ENCODE measurements at places on chromosomes 12 and 14.

GRCh38 chr14:48849741-48850322, 736.3 kb downstream of the RPS29 start:
- no peak for DNase-seq

DNA sequence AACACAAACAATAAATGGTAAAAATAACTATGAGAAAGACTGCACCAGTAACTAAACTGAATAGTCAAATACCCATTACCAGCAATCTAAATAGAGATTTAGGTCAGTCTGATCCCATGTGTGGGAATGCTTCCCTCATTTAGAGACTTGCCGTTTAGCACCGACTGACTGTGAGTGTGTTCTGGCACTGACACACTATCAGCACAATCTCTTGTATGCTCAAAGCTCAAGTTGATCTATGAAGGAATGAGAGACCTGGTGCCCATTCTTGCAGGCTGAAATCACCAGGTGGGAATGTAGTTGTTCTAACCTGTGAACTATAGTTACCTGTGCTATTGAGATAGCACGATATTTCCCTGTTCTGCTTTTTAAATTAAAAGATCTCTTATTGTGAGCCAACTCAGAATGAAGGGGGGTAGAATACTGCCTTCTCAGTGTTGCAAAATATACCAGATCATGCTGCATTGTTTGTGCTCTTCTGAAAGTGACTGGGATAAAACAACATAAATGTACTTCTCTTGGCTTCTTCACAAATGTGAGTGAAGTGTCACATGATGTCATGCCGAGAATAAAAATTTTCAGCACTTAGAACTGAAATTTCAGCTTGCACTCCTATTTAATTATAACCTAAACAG, 99.6 kb downstream of the LIN7A start:
- DNase-seq, result no peak

DNA sequence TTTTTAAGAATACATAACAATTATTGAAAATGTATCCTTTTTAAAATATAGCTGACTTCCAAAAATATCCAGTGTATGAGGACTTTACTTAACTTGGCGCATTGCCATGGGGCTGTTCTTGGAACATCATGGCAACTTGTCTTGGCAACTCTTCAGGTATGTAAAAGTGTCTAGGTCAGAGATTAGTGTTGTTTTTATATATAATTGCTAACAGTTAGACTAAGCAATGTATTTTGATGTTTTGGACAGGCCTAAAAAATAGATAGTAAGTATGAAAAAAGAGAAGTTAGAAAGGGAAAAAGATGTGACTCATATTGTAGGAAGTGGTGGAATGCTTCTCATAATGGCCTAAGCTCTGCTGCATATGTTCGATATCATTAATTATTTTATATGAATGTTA, 70.9 kb downstream of the MON2 start:
- DNase-seq, result no peak

DNA sequence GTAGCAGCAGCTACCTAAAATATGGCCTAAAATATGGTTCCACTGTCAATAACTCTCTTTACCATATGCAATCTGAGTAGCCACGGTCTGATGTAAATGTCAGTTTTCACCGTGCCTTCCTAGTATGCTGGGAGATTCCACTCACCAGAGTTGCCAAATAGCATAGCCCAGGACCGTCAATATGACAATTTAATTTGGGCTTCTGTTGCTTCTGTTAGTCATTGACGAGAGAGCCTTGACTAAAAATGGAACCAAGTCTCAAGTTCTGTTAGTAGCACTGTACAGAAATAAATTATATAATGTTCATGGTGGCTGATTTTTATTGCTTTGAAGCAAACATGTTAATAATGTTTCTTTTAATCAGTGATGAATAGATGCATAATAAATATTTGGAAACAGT, 348.4 kb downstream of the BCAT1 start:
- no peak for DNase-seq

GRCh38 chr12:89941436-89941835, 232.8 kb upstream of the ATP2B1 start:
- DNase-seq, result no peak

DNA sequence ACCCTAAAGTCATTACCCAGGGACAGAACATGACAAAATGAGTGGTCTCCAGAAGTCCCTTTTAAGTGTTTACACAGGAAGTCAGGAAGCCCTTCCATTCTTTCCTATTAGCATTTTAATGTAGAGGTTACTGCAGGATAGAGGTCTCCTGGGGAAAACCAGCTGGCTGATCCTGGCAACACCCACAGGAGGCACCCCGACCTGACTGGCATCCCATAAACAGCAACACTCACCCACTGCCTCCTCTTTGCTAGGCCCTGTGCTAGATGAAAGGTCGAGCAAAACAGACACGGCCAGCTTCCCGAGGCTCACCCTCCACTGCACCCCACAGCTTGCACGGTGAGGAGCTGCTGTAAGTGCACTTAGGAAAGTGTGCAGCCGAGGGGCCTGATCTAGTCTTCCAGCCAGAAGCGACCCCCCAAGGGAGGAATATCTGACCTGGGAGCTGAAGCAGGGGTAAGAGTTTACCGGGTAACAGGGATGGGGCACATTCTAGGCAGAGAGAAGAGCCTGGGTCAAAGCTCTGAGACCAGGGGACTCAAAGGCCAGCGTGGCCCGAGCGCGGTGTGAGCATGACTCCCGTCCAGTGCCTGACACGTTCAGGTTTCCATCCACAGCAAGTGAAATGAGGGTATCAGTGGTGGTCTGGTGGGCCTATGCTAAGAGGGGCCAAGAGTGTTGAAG, 9.0 kb downstream of the DAZAP2 start:
- no peak for DNase-seq

DNA sequence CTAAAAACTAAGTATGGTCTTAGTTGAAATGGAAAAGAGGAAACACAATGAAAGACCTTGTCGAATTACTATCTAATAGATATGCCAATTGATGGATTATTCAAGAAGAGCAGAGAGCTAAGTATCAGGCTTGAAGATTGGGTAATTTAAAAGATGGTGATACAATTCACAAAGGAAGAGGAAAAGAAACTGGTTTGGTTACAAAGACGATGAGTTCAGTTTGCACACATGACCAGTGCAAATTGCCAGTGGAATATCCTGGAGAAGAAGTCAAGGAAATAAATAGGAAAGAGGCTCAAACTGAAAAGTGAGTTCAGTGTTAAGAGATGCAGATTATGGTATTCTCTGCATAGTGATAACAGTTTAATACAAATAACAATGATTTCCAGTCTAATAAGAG, 2.5 kb upstream of the RAP1B start:
- DNase-seq, result no peak

DNA sequence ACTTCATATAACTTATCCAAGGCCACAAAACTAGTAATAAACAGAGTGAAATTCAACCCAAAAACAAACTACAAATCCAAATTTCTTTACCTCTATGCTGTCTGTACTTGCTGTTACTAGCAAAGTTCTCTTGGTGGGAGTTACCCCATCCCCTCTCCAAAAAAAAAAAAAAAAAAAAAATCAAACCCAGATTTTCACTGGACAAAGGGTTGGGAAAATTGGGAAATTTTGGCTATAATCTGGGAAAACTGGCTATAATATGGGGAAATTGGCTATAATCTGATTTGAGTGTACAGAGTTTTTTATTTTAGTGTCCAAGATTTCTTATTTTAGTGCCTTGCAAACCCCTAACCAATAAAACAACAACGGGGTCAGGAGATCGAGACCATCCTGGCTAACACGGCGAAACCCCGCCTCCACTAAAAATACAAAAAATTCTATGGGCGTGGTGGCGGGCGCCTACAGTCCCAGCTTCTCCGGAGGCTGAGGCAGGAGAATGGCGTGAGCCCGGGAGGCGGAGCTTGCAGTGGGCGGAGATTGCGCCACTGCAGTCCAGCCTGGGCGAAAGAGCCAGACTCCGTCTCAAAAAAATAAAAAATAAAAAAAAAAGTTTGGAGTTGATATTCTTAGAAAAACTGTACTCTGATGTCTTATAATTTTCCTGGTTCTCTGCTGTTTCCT, 148.4 kb downstream of the CHST11 start:
- no peak for DNase-seq

DNA sequence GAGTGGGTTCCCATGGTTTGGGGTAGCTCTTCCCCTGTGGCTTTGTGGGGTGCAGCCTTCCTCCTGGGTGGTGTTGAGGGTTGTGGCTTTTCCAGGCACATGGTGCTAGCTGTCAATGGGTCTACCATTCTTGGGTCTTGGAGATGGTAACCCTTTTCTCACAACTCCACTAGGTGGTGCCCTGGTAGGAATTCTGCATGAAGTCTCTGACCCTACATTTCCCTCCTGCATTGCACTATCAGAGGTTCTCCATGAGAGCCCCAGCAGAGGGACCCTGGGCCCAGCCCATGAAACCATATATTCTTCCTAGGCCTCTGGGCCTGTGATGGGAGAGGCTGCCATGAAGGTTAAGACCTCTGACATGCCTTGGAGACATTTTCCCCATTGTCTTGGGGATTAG, 1093.3 kb downstream of the SLC16A7 start:
- no peak for DNase-seq

GRCh38 chr14:68444449-68445168, 348.3 kb downstream of the ZFP36L1 start:
- DNase-seq, result no peak

DNA sequence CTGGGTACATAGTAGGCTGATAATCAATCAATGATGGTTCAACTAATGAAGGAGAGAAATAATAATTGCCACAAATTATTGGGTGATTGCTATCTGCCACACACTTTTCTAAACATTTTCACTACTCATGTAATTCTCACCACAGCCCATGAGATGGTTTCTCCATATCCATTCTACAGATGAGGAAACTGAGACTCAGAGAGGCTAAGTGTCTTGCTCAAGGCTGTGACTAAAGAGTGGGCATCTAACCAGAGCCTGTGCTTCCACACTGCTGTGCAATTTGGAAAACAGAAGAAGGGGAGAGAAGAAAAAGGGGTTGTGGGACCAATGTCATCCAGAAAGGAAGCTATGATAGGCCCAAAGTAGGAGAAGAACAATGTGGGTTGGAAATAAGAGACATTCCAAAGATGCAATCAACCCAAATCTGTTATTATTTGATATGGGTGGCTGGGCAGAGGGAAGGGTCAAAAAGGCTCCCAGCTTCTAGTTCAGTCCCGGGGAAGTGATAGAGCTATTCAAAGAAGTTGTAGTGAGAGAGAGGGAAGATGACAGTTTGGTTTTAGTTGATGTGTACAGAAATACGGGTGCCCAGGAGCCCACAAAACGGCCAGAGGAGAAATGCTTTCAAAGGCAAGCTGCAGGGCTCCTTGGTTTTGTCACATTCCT, 483 bp upstream of the NR1H4 start:
- DNase-seq, result no peak

GRCh38 chr12:121792607-121793439, 665 bp downstream of the RHOF start:
- no peak for DNase-seq

- peak; percentile 11 for DNase-seq
Measured at GRCh38 chr14:45785240-45785639, 532.2 kb upstream of the MIS18BP1 start.

GRCh38 chr14:73663548-73664212, 18.9 kb downstream of the DNAL1 start:
- no peak for DNase-seq

DNA sequence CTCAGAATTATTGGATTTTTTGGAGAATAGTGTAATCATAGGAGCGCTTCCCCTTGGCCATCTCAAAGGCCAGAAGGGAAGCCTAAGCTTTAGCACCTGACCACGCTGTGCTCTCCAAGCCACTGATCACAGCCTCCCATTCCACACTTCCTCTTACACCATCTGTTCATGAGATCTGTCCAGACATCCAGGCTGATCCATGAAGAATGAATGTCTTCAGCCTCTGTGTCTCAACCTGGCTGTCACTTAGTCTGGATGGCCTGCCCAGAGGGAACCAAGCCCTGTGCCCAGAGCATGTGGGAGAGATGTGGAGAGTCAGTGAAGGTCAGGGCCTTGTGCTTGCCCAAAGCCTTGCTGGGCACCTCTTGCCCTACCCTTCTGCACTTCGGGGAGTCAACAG, 40.5 kb downstream of the TSPAN11 start:
- DNase-seq, result no peak

- no peak for DNase-seq
Measured at GRCh38 chr12:2982361-2982760, 23.2 kb downstream of the TEAD4 start.

- DNase-seq, result no peak
Measured at GRCh38 chr14:79734151-79734550, 477.2 kb downstream of the DIO2 start.

DNA sequence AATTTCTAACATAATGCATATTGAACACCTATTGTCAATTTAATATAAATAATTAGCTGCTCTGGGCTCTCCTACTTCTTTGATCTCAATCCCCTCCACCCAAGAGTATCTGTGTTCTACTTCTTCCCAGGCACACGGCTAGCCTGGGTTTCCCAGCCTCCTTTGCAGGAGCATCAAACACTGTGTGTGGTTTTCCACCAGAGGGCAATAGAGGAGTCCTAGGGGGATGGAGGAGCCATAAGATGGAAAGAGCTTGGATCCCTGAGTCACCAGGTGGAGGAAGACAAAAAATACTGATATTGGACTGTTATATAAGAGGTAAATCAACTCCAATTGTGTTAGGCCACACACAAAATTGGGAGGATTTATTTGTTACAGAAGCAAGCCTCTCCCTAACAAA, 333.7 kb downstream of the GLT1D1 start:
- DNase-seq, result no peak
